Activated effector memory CD4-positive, alpha-beta T cell treated with anti-CD3 and anti-CD28 coated beads, Interleukin-2, amount 50 U/mL, for 16 hours (primary cell): ENCODE measurements at places on chromosomes 13 and 19.

DNA sequence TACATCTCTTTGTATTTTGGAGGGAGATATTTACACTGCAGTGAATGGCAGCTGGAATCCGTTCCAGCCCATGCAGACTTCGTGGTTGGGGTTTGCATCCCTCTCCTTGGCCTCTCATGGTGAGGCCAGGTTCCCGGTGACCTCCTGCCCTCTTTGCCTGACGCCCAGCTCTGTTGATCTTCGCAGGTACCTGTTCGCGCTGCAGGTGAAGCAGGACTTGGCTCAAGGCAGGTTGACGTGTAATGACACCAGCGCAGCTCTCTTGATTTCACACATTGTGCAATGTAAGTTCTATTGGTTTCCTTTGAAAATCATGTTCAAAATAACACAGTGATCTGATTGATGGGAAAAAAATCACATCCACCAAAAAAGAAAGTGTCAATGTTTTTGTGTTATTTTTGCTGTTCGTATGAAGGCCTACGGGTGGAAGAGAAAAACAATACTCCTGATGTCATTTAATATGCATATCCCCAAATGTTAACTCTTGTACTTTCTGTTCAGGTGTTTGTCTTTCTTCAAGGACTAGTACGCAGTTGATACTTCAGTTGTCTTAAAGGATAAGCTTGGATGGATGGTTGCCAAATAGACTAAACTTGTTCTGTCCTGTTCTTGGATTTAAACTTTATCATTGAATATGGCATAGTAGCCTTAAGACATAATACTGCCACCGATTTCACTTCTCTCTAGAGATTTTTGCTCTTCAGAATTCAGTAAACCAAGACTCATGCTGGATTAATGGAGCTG, 199.1 kb downstream of the STK24 start:
- DNase-seq, result no peak

DNA sequence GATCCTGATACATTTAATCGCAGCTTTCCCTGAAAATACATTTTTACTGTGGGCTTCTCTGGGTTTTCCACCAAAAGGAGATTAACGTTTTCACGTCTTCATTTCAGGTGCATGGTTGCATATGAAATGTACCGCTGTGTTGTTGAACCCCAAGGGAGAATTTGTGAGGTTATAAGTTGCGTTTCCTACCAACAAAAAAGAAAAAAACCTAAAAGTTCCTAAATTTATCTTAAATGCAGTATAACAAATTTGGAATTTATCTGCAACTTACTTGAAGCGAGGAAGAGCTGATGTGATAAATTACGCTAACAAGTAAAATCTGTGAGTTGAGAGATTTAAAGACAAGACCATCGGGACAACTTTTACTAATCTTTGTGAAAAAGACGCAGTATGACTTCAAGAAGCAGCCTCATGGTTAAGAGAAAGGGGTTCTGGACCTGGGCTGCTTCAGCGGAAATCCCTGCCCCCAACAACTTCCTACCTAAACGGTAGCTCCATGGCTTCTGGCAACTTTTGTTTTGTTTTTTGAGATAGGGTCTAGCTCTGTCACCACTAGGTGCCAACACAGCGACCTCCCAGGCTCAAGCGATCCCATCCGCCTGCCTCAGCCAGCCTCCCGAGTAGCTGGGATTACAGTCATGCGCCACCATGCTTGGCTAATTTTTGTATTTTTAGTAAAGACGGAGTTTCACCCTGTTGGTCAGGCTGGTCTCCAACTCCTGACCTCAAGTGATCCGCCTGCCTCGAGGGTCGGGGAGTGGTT, 958 bp upstream of the OBI1 start:
- DNase-seq, result no peak

DNA sequence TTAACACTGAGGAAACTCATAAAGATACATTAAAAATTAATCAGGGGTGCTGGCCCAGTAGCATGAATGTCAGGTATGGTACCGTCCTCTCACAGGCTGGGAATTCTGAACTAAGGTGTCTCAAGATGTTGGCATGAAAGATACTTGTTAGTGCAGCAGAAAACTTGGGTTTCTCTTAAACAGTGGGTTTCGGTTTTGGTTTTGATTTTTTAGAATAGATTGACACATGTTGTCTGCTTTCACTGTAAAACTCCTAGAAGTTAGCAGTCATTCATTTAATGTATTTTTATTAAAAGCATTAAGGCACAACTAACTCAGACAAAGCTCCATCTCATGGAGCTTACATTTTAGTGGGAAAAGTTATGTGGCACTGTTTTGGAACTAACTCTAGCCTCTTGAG, 3.5 kb upstream of the OBI1 start:
- no peak for DNase-seq

GRCh38 chr19:16377521-16377920, 52.9 kb downstream of the KLF2 start:
- peak; percentile 51 for DNase-seq

DNA sequence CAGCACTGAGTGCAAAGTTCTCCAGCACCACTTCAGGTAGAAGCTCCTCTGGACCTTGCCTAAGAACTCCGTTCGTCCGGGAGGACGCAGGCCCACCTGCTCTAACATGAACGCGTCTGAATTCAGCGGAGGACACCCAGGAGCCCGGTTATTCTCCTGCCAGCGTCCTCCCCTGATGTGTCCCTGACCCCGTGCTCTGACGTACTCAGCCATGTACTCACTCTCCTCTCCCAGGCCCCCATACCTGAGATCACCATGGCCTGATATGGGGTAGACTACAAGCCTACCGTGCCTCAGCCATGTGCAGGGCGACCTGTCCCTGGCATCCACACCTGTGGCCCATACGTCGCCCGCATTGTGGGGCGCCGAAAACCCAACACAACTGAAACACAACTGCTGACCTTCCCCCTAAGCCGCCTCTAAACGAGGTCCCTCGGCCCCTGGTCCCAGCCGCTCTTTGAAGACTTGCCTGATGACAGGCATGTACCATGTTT, 744 bp upstream of the ZNF584 start:
- DNase-seq, result no peak

DNA sequence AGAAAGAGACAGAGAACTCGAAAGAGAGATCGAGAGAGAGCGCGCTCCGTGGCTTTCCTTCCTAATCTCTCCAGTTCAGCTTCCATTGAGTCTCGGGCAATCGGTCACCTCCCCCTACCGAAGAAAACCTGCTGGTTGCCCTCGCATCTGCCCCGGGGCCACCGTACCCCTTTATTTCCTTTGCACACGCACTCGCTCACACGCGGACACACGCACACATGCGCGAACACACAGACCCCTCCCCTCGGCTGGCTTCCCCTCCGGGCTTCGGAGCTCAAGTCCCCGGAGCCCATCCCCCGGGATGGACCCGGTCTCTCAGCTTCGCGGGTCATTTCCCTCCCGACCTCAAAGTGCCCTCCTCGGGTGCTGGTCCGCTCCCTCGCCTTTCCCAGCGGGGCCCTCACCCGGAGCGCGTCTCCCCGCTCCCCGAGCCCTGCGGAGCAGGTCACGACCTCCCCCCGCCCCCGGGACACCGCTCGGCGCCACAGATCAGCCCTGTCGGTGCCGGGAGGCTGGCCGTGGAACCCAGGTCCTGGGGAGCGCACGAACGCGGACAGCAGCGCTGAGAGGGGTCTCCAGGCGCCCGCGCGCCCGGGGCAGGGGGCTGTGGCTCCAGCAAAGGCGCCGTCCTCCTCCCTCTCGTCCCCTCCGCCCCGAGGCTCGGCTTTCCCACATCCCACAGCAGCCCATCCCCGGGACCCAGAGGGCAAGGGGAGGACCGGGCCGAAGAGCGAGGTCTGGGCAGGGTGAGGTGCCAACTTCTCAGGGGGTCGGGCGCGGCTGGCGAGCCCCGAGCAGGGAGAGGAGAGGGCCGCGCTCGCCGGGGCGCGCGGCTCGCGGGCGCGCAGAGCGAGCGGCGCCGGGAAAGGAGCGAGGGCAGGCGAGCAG, 1.8 kb downstream of the DACH1 start:
- DNase-seq, result no peak

- no peak for DNase-seq
Observed at GRCh38 chr13:103097366-103097928, 31.2 kb upstream of the SLC10A2 start.

- no peak for DNase-seq
Observed at GRCh38 chr13:21405309-21405708, 53.8 kb downstream of the ZDHHC20 start.

DNA sequence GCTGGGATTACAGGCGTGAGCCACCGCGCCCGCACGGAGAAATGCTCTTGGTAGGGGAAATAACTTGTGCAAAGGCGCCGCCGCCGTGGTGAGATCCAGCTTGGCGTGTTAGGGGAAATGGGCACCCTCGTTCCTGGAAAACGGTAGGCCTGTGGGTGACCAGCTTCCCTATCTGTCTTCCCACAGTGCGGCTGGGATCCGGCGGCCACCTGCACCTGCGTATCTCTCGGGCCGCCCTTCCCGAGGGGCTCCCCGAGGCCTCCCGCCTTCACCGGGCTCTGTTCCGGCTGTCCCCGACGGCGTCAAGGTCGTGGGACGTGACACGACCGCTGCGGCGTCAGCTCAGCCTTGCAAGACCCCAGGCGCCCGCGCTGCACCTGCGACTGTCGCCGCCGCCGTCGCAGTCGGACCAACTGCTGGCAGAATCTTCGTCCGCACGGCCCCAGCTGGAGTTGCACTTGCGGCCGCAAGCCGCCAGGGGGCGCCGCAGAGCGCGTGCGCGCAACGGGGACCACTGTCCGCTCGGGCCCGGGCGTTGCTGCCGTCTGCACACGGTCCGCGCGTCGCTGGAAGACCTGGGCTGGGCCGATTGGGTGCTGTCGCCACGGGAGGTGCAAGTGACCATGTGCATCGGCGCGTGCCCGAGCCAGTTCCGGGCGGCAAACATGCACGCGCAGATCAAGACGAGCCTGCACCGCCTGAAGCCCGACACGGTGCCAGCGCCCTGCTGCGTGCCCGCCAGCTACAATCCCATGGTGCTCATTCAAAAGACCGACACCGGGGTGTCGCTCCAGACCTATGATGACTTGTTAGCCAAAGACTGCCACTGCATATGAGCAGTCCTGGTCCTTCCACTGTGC, 2.4 kb downstream of the GDF15 start:
- peak; percentile 93 for DNase-seq

DNA sequence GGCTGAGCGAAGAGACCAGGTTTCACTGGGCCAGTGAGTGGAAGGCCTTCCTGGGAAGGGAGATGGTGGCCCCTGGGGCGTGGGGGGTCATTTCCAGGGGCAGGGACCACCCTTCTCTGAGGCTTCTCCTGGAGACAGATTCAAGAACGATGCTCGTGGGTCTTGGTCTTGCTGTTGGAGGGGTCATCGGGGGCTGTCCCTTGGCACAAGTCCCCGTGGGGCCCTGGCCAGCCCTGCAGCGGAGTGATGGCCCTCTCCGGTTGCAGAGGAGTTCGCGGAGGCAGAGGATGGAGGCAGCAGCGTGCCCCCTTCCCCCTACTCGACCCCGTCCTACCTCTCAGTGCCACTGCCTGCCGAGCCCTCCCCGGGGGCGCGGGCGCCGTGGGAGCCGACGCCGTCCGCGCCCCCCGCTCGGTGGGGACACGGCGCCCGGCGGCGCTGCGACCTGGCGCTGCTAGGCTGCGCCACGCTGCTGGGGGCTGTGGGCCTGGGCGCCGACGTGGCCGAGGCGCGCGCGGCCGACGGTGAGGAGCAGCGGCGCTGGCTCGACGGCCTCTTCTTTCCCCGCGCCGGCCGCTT, 4.8 kb downstream of the TTC9B start:
- DNase-seq, result no peak

GRCh38 chr19:58468216-58468839, 1.4 kb downstream of the ZNF324 start:
- no peak for DNase-seq

DNA sequence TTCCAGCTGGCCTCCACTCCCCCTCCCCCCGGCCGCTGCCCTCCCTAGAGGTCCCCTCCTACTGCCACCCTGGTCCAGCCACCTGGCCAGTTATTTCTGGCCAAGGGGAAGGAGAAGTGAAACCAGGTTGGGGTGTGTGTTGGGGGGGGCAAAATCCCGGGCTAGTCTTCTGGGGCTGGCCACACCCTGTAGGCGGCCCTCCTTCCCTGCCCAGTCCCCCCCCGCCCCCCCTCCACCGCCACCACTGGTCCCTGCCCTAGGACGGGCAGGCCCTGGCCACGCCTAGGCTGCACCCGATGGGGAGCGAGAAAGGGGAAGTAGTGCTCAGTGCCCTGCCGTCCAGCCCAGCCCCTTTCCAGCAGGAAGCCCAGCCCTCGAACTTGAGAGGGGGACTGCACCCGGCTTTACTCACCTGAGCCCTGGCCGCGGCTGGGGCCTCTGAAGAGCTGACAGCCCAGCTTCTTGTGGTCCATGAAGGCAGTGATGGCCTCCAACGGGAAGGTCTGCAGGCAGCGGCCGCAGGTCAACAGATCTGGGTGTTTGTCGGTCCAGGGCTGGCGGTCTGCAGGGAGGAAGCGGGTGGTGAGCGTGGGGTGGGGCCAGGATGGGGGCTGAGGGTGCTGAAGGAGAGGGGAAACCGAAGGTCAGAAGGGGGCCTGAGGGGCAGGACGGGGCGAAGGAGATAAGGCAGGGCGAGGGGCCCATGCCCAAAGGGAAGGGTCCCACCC, 813 bp downstream of the ZNF296 start:
- peak; percentile 76 for DNase-seq

DNA sequence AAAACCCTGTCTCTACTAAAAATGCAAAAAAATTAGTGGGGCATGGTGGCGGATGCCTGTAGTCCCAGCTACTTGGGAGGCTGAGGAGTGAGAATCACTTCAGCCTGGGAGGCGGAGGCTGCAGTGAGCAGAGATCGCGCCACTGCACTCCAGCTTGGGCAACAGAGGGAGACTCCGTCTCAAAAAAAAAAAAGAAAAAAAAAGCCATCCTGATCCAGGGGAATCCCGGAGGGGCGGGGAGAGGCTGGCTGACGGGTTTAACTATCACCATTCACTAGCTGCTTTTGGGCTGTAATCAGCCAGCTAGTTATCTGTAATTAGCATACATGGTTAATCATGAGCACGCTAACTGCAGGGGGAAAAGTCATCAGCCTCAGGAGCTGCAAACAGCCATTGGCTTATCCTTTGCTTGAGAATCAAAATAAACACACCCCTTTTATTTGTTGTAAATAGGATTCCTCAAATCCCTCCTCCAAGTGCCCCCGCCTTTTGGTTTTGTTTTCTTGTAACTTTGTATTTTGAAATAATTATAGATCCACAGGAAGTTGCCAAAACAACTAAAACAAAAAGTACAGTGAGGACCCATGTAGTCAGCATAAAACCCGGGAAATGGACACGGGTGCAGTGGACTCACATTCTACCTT, 9.6 kb downstream of the FSD1 start:
- no peak for DNase-seq

- peak; percentile 5 for DNase-seq
Observed at GRCh38 chr13:113771709-113772331, 12.8 kb downstream of the TMEM255B start.

GRCh38 chr19:2542341-2543069, 66.6 kb downstream of the GADD45B start:
- DNase-seq, result no peak

DNA sequence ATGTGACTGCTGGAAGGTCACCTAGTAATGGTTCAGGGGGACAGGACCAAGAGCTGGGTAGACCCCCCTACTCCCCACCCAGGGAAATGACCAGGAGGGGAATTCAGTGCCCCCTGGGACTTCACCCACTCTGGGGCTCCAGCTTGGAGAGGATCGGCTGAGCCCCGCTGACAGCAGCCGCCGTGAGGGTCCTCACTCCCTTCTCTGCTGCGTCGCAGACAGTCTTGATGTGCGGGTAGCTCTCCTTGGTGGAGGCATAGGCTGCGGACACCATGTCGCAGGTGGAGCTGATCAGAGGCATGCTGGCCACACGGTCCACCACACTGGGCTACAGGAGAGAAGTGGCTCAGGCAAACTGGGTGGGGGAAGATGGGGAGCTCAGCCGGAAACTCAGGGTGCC, 7.8 kb downstream of the PLIN3 start:
- DNase-seq, result no peak
